Lung (tissue), 17 donors: ENCODE measurements at places on chromosomes 5 and 9. TPM values are rescaled to one million over a fixed set of nuclear protein-coding genes. Genes with fewer than 3 reads are reported as not detected.

DNA sequence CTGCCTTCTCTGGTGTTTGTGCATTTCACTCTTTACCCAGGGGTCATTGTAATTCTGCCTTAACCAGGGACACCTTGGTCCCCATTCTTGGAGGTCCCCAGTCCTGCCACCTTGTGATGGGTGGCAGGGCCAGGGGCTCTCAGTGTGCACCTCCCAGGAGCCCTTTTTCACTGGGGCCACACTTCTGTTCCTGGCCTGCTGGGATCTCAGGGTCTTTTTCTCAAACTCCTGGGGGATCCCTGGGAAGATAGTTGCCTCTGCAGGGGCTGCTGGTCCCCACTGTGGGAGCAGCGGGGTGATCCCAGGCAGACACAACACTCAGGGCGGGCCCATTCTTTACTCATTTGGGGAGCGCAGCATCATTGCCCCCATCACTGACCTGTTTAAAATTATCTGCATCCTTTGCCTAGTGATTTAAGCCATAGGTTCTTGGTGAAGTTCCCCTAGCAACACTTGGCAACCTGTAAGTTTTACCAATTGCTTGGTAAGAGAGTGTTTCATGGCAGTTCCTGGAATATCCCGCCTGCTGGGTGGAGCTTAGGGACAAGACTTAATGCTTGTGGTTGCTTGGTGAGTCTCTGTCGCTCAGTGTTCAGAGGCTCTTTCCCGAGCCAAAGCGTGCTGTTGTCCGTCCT, 15.7 kb downstream of the PHF2 start:
- DNase-seq, result no peak

GRIA1 gene
- 12.5 TPM for total RNA-seq

PRELID2 gene
- total RNA-seq, result 68.1 TPM

IL5 gene
- total RNA-seq, result not detected
